ENCODE measurements at places on chromosomes 6 and 20.

DNA sequence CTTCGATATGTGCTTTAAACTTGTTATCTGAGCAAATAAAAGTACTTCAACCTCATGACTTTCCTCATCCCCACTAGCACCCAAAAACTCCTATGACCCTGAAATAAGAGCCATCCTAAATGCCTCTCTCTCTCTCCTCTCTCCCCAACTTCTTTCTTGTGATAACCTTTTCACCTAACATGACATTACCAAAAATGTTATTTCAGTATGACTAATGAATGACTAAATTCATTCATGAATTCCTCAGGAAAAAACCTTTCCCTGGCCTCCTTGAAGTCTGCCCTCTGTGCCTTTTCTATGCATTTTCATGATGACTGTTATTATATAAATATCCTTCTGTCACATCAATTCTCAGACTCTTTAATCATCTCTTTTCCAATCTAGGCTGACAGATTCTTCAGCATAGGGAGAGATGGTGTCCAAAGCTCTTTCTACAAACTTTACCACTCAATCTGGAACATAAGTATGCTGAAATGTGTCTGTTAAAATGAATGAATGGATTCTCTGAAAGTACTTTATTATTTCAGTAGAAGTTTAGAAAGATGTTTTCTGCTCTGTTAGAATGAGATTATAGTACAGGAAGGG lies 114.3 kb upstream of the GGTLC1 start:
- DNase-seq = no peak

DNA sequence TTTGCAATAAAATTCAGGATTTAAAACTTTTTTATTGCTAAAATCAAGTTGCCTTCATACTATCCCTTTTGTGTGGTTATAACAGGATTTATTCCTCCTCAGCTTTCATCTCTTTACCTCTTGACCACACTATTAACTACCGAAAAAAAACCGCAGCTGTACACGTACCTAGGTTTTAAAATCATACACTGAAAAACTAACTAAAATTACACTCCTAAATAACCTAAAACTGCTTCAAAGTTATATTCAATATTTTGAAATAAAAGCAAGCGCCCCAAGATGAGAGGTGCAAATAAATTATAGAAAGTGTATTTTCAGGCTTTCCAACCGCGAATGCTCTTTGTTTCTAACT lies 1.4 kb downstream of the MPC1 start:
- DNase-seq = no peak

DNA sequence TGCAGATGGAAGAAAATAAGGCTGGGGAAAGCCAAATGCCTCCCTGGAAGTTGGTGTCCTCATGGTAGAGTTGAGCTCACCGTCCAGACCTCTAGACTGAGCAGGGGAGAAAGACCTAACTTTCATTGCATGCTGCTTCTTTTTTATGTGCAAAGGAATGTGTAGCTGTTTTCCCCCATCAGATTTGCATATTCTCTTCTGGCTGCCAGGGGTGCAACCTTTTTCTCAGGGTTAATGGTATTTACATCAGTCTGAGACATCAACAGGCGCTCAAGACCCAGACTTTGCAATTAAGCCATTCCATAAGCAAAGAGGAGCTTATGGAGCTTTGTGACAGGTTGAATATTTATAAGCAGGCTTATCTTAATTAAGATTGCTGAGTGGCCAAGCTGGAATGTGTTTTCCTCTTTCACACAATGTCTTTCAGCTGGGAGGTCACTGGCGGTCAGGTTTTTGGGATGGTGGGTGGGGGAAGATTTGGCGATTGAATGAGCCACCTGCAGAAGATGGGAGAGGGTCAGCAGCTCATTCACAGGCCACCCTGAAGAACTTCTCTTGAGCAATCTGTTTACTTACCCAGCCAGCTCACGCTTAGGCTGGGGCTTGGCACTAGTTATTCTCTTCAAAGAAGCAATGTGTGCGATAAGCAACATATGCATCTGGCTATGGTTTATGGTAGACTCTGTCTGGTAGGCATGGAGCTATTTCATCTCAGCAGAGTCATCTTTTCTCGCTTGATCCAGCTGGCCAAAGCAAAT lies 88.6 kb downstream of the SCP2D1 start:
- no peak for DNase-seq

DNA sequence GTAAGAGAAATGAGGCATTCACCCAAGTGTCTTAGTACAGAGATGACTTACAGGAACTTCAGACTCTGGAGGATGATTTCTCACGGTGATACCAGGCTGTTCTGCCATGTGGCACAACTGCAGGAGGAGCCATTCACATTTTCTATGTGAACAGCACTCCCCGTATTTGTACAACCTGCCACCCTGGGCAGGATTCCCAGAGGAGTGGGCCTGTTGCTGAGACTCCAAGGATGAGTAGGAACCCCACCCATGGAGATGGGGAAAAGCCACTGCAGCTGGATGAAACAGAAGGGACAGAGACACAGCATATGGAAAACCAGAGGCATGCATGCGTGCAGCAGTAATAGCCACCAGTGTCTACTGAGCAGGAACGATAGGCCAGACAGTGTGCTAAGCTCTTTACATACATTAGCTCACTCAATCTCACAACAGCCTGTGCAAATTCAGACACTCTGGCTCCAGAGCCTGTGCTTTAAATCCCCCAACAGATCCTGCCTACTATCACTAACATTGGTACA lies 48.0 kb upstream of the PTPRT start:
- DNase-seq = no peak

GRCh38 chr20:18717062-18717461 lies 96.5 kb upstream of the SCP2D1 start:
- no peak for DNase-seq

- no peak for DNase-seq
These were observed 12.5 kb downstream of the ERMARD start for GRCh38 chr6:169763881-169764280.

DNA sequence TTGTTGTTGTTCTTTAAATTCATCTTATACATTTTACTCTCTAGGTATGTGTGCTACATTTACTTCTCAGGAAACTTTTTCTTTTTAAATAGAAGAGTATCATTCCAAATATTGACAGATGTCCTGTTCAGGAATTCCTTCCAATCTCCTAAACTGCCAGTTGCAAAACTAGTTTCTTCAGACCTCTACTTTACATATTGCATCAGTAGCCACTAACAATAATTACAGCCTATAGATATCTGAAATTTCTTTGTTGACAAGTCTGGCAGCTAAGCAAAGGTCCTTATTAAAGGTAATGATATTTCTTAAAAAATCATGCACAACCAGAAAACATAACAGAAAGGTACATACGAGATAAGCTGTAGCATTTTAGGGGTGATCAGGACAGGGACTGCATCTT lies 4.5 kb downstream of the ECHDC1 start:
- DNase-seq = no peak

DNA sequence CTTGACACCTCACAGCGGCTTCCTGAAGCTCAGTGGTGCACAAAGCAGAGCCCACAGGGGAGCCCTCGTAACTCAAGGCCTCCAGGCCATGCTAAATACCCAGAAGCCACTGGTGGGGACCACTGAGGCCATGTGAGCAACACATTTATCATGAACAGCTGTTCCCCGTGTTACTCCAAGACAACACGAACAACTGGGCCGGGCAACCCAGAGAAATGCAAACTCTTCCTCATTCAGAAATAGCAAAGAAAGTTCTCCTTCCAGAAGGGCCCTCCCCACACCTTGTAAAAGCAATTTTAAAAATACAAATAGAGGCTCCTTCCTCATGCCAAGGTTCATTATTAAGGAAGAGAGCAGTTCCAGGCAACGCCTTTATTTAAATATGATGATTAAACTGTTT lies 36.3 kb upstream of the SLCO4A1 start:
- DNase-seq = no peak

DNA sequence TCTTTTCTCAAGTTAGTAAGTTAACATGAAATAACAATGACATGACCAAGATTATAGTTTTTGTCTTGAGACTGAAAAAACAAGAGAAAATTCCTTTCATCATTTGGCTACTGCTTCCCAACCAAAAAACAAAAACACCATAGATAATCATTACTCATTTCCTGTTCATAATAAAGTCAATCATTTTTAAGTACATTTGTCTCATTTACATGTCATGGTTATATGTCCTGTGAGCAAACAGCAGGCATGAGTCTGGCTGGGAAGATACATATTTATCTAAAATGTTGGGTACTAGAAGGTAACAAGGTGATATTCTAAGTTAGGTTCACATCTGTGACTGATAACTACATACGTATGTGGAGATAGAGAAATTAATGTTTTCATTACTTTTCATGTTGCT lies 180.5 kb downstream of the ISM1 start:
- no peak for DNase-seq

GRCh38 chr6:134654751-134655150 lies 295.1 kb downstream of the ALDH8A1 start:
- DNase-seq = no peak

GRCh38 chr20:34552569-34552968 lies 5.9 kb upstream of the MAP1LC3A start:
- no peak for DNase-seq

DNA sequence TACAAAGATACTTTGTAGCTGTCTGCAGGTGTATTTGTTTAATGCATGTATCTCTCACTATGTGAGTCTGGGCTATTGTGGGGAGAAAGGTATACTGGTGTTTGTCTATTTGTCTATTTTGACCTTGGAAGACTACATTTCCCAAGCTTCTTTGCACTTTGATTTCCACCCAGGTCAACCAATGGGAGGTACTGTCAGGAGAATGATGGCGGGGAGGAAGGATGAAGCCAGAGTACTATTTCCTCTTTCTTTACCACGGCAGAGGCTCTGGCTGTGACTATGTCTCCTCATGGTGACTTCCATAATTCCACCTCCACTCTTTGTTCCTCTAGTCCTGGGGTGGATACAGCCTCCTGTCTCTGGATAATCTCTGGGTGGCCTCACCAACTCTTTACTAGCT lies 23.1 kb downstream of the LBP start:
- no peak for DNase-seq

- DNase-seq = no peak
These were observed 12.4 kb upstream of the CSNK2A1 start for GRCh38 chr20:555976-556385.

- DNase-seq = no peak
These were observed 143.5 kb upstream of the MARCKS start for GRCh38 chr6:113713665-113714064.

- no peak for DNase-seq
These were observed 19.0 kb upstream of the MAP3K7 start for GRCh38 chr6:90605749-90606340.

DNA sequence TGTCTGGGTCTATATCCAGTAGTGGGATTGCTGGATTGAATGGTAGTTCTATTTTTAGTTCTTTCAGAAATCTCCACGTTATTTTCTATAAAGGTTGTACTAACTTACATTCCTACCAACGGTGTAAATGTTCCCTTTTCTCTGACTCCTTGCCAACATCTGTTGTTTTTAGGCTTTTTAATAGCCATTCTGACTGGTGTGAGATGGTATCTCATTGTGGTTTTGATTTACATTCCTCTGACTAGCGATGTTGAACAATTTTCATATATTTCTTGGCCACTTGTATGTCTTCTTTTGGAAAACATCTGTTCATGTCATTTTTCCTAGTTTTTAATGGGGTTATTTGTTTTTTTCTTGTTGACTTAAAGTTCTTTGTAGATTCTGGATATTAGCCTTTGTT lies 99.3 kb downstream of the BMP2 start:
- DNase-seq = no peak

- no peak for DNase-seq
These were observed 101.5 kb upstream of the SLC24A3 start for GRCh38 chr20:19110881-19111460.

- DNase-seq = no peak
These were observed 9.2 kb downstream of the NRN1 start for GRCh38 chr6:5997420-5997987.

GRCh38 chr6:47134476-47135189 lies 92.5 kb upstream of the ADGRF1 start:
- DNase-seq = no peak

GRCh38 chr6:124090491-124090890 lies 286.8 kb downstream of the NKAIN2 start:
- no peak for DNase-seq

DNA sequence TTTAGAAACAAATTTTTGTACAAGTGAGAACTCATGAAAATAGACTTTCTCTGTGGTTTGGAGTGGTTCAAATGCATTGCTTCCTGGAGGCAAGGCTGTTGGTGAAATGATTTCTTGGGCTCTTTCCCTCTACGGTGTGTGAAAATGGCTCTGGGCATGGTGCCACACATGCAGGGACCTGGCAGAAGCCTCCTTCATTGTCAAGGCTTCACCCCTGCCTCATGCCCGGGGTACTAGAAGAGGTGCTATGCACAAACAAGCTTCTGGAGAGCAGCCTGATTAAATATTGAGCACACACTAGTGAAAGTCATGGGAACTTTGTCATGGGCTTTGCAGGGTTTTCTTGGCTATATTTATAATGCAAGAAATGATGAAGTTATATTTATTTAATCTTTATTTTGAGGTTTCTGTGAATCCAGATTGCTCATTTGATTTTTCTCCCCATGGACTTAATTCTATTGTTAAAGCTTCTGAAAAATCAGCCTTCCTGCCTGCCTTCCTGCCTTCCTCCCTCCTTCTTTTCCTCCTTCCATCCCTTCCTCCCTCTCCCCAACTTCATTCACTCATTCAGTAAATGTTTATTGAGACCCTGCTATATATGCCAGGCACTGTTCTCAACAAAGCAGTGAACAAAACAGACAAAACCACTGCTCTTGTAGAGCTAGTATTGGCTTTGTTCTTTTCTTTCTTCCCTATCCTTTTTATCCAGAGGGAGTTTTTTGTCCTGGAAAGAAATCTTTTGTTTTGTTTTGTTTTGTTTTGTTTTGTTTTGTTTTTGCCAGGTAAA lies 21.0 kb downstream of the C6orf89 start:
- no peak for DNase-seq

DNA sequence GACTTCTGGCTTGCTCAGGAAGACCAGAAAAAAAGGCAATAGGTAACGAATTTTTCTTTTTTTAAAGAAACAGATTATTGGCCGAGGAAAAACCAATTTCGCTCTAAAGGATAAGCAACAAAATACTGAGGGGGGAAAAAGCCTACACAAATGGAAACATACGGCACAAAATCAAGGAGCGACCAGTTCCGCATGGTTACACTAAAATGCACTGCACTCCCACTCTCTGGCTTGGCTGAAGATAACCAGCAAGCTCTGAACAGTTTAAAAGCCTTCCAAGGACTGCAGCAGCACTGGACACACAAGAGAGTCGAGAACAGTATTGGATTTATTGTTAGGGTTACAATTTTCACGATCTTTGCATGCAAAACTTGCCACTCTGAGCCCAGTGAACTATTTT lies 881 bp upstream of the MAP7 start:
- DNase-seq = no peak

GRCh38 chr6:134826889-134827737 lies 122.8 kb downstream of the ALDH8A1 start:
- DNase-seq = no peak

DNA sequence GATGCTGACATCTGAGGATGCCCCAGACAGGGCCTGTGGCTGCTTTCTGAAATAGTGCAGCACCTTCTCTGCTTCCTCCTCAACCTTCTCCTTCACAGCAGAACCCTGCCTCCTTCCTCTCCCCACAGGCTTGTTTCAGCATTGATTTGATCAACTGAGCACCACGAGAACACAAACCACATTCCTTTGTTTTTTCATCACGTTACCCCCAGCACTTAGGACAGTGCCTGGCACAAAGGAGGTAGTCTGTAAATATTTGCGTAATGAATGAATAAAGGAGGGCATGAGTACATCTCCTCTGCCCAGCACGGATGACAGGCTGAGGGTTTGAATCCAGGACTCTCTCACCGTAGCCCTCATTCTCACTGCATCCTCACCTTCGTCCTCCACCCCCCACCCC lies 21.3 kb upstream of the WFDC2 start:
- no peak for DNase-seq

- DNase-seq = no peak
These were observed 188.2 kb downstream of the FNDC1 start for GRCh38 chr6:159357211-159357915.
